ENCODE measurements at places on chromosomes 2 and 18.
A peak's percentile ranks its signal among the peaks of the same experiment; 100 is the strongest.

GRCh38 chr2:200796561-200796960 lies 15.1 kb upstream of the BZW1 start:
- no peak for DNase-seq

GRCh38 chr2:121033461-121033996 lies 251.5 kb downstream of the TFCP2L1 start:
- DNase-seq: no peak

GRCh38 chr18:61031626-61032025 lies 301.6 kb upstream of the CDH20 start:
- no peak for DNase-seq

DNA sequence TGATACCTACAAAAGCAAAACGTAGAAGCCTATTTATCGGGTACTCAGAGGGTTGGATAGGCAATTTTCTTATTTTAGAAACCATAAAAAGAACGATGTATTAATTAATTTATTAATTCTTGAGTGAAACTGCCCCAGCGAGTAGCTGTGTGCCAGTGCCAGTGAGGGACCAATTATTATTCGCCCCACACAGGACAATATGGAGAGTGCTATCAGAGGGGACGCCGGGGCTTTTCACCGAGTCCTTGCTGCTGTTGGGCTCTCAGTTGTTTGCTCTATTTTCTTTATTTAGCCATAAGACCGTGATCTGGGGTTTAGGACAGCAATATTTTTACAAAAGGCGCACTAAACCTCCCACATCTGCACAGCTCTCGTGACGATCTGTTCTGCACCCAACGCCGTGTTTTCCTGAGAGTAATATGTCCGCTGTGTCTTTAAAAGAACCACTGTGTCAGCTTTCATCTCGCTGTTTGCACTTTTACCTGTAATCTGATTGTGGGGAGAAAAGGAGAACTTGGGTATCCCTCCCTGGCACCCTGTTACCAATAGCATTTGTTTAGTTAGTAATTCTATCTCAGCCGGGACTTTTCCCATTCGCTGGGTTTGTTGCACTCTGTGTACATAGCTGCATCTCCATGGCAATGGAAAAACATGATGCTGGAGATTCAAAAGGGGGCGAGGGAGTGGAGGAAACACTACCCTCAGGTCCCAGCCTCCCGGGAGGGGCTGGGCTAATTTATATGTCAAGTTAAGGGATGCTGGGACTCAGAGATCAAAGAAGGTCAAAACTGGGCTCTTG lies 30.1 kb upstream of the ZNF516 start:
- DNase-seq: peak; percentile 61

- no peak for DNase-seq
Observed at GRCh38 chr2:210147614-210148013, 23.6 kb downstream of the KANSL1L start.
